ENCODE measurements at places on chromosomes 3 and 15. TPM values are rescaled to one million over a fixed set of nuclear protein-coding genes. Genes with fewer than 3 reads are reported as not detected.
A peak's percentile ranks its signal among the peaks of the same experiment; 100 is the strongest.

DNA sequence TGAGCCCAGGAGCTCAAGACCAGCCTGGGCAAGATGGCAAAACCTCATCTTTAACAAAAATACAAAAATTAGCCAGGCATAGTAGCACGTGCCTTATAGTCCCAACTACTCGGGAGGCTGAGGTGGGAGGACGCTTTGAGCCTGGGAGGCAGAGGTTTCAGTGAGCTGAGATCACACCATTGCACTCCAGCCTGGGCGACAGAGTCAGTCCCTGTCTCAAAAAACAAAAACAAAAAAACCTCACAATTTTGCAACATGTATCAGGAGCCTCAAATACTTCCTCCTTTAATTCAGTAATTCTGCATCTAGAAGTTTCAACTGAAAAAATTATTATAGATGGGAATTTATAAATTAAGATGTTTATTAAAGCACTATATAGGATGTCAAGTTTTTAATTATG, 1.1 kb downstream of the MRPL47 start:
- DNase-seq = no peak

- DNase-seq = no peak
Observed at GRCh38 chr3:87004883-87005282, 13.9 kb upstream of the VGLL3 start.

Gene CYP8B1
- total RNA-seq = not detected

- DNase-seq = no peak
Observed at GRCh38 chr15:95944193-95944592, 386.3 kb upstream of the NR2F2 start.

Gene CTXND1
- not detected for total RNA-seq

Gene SHC4
- not detected for total RNA-seq

Gene ITIH1
- not detected for total RNA-seq

DNA sequence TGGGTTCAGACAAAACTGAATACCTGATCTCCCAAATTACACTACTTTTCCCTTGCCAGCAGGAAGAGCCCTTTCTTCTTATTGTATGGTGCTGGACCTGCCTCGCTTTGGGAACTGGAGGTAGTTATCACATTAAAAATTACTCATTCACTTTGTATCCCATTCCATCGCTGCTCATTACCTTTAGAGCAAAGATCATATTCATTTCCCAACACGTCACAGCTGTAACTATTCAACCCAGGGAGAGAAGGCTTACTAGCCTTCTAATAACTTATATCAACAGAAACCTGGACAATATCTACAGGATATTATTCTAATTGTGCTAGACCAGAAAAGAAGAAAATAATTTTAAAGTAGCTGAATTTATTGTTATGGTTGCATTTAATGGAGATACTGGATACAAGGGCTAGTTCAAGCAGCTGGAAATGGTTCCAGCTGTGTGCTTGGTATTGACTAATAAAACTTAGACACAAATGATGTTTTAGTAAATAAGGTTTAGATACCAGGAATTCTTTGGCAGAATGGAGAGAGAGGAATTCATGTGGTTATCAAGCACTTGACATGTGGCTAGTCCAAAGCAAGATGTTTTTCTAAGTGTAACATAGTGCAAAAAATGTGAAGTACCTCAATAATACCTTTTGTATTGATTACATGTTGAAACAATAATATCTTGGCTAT, 656.3 kb downstream of the ROBO1 start:
- no peak for DNase-seq

Gene PP2D1
- total RNA-seq = not detected

Gene EOMES
- 1.4 TPM for total RNA-seq

DNA sequence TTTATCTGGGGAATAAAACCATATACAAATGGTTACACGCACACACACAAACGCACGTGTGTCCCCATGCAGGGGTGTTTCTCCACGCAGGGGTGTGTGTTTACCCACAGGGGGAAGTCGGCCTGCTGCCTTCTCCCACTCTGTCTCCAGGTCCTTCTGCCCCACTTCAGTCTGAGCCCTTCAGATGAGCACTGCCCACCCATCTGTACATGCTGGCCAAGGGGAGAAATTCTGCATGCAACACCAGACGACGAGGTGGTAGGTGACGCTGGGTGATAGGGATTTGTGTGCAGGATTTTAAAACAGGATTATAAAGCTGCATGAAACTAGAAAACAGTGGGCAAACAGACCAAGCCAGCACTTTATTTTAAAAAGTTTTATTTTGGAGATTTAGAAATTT, 122.5 kb downstream of the TJP1 start:
- no peak for DNase-seq

Gene FILIP1L
- not detected for total RNA-seq

GRCh38 chr15:97861529-97862260, 98.8 kb upstream of the ARRDC4 start:
- no peak for DNase-seq

DNA sequence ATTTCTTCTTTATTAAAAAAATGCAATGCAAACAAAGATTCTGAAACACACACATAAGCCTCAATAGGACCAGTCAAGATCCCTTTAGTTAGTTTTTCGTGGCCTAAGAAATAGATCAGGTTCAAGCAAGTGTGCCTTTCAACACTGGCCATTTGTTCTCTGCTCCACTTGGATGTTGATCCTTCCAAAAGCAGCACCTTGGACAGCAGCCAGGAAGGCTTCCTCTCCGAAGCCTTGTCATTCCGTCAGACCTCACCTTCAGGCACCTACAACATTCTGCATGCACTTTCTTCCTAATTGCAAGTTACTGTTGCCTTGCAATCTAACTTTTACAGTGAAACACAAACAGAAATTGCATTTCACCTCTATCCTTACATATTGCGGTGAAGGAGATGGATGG, 155.9 kb upstream of the FEZF2 start:
- no peak for DNase-seq

- DNase-seq = no peak
Observed at GRCh38 chr15:58393241-58393662, 38.5 kb upstream of the LIPC start.

Gene PLA1A
- total RNA-seq = not detected

DNA sequence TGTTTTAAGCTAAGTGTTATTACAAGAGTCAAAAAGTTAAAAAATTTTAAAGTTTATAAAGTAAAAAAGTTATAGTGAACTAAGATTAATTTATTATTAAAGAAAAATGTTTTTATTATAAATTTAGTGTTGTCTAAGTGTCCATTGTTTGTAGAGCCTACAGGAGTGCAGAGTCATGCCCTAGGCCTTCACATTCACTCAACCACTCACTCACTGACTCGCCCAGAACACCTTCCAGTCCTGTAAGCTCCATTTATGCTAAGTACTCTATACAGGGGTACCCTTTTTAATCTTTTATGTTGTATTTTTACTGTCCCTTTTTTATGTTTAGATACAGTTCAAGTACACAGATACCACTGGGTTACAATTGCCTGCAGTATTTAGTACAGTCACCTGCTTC, 37.2 kb downstream of the EEFSEC start:
- no peak for DNase-seq

- no peak for DNase-seq
Observed at GRCh38 chr15:35929740-35930444, 383.9 kb upstream of the DPH6 start.

Gene NRROS
- 11.2 TPM for total RNA-seq

Gene CPNE9
- 0.16 TPM for total RNA-seq

Gene NANOGP8
- total RNA-seq = not detected

- no peak for DNase-seq
Observed at GRCh38 chr3:51938780-51939425, 2.8 kb downstream of the RRP9 start.

GRCh38 chr3:175410251-175410650, 551.1 kb downstream of the NAALADL2 start:
- DNase-seq = no peak

DNA sequence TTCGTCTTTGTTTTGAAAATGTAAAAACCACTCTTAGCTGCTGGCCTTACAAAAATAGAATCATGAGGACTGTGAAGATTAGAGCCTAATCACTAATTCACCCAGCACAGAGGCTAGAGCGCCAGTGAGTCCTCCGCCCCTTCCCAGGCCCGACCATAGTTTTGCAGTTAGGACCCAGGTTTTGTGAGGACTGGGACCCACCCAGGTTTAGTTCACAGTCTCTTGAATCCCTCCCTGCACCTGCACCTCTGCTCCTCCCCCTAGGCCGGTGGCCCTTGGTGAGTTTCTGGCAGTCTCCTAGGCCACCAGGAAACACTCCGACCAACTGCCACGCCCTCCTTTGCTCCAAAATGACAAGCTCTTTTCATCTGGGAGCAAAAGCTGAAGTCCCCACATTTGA, 136.0 kb upstream of the CCDC54 start:
- DNase-seq = peak; percentile 3

- no peak for DNase-seq
Observed at GRCh38 chr3:61186030-61186429, 65.2 kb downstream of the FHIT start.

DNA sequence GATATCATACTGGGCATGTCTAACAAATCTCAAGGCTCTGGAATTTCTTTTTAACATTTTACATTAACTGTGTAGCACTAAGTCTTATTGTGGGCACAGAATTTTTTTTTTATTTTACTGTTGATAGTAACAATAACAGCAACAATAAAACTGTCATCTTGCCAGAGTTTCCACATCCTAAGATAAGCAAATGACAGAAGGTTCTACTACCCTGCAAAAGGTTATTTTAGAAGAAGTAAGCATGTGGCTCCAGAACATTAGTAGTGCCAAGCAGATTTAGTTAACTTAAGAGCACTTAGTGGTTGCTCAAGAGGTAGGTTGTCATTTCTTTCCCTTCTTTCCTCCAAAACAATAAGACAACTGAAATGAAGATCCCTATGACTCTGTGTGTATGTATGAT, 743.0 kb upstream of the CBLB start:
- DNase-seq = no peak

GRCh38 chr15:27707257-27707656, 391.9 kb downstream of the OCA2 start:
- no peak for DNase-seq

DNA sequence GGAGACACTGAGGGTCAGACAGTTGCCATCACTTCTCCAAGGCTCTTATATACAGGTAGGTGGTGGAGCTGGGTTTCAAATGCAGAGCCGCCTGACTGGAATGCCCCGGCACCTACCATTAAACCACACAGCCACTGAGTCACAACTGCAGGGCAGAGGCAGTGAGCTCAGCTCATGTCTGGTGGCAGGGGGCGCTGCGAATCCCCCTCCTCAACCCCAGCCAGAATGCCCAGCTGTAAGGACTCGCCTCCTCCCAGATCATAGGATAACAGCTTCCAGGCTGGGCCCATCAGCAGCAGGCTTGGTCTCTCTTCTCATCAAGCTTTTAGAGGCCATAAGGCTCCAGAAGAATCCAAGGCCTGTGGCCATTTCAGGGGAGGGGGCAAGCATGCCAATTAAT, 26.4 kb downstream of the ADCY5 start:
- no peak for DNase-seq

Gene CASR
- not detected for total RNA-seq

Gene ERICH6
- total RNA-seq = 1.4 TPM

DNA sequence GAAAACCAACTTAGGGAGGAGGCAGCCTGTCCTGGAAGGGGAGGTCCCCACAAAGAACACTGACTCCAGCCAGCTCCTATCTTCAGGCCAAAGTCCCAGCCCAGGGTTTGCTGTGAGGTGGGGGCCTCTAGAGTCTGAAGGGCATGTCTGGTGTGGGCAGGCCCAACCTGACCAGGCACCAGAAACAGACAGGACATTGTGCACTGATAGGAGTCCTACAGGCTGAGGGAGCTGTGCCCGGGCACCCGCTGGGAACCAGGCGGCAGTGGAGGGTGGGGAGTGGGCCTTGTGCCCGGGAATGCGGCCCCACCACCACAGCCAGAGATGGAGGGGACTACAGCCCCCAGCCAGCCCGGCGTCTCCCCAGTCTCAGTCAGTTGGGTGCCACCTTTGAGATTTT, 161.4 kb downstream of the WNT7A start:
- DNase-seq = no peak

GRCh38 chr3:61561374-61562041, at the start of gene PTPRG:
TSS of gene PTPRG (plus strand) at chr3:61561571. CDS start at chr3:61562288, 717 bp downstream.
- DNase-seq = no peak

GRCh38 chr3:70744536-70744935, 432.1 kb upstream of the MDFIC2 start:
- DNase-seq = no peak

DNA sequence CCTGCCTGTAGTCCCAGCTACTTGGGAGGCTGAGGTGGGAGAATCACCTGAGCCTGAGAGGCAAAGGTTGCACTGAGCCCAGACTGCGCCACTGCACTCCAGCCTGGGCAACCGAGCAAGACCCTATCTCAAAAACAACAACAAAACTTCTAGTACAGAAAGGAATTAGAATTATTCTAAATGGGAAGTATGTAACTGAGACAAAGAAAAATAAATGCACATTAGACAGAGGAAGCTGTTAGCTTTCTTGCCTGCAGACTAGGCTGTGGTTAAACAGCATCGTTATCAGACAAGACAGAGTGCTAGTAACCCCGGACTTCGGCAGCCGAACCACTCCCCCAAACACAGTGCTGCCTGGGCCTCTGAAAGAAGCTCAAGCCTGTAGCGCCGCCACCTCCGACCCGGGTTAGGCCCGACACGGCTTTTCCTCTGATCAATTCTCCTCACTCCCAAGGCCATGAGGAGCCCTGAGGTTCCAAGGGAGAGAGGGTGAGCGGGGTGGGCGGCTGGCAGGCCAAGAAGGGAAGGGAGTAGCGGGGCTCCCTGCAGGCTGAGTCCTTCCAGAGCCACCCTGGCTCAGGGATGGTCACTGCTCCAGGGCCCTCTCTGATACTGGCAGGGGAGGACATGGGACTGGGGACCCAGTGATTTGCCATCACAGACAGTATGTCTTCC, 44.8 kb upstream of the MUC4 start:
- DNase-seq = no peak

GRCh38 chr3:186150041-186150830, 41.3 kb upstream of the ETV5 start:
- no peak for DNase-seq

Gene SPINT1
- 3.6 TPM for total RNA-seq

DNA sequence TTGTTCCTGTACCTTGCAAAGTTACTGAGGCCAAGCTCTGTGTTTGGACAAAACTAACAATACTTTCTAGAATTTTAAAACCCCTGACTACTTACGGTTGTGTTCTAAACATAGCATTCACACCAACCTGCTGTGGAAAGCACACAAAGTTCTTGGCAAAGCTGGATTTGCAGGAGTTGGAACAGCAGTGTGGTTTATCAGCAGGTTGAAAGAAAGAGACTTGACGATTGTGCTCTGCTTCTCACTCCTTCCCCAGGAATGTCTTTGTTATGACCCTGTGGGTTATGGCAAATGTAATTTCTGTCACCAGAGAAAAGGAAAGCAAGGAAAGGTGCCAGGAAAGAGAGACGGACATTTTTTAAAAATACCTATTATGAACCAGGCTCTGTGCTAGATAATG, 165.5 kb upstream of the TGFBR2 start:
- no peak for DNase-seq

DNA sequence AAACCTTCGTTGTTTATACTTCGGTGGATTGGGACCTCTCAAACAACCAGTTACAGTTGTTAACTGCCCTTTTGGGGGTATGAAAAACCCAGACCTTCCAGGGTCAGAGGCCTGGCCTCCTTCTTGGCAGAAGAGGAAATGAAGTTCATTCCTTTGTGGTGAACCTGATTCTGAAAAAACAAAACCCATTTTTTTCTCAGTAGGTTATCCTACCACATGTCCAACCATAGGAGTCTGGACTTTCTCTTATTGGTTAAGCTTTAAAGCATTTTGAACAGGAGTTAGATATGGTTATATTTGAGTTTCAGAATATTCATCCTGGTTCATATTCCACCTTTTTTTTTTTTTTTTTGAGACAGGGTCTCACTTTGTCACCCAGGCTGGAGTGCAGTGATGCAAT, 7.2 kb upstream of the LACTB start:
- no peak for DNase-seq

Gene GDPGP1
- total RNA-seq = 15.9 TPM

Gene SLC26A6
- total RNA-seq = 21.0 TPM

- no peak for DNase-seq
Observed at GRCh38 chr15:47412802-47413201, 304.5 kb upstream of the SEMA6D start.
